ENCODE measurements at places on chromosomes 1 and 21.

GRCh38 chr1:60958001-60958400 is 124.4 kb upstream of the NFIA start:
- no peak for DNase-seq

DNA sequence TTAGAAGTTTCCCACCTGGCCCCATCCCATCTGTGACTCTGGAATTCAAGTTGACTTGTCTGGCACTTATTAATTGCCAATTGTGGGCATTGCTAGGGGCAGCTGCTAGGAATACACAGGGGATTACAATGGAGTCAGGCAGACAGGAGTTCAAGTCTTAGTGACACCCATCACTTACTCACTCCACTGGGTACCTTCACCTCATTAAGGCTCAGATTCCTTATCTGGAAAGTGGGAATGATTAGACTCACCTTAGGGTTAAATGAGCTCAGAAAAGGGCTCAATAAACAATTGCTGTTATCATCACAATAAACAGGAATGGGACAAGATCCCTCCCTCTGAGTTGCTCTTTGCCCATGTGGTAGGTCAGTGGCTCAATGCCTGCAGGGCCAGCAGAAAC is 18.2 kb downstream of the GRIK3 start:
- DNase-seq, result no peak

DNA sequence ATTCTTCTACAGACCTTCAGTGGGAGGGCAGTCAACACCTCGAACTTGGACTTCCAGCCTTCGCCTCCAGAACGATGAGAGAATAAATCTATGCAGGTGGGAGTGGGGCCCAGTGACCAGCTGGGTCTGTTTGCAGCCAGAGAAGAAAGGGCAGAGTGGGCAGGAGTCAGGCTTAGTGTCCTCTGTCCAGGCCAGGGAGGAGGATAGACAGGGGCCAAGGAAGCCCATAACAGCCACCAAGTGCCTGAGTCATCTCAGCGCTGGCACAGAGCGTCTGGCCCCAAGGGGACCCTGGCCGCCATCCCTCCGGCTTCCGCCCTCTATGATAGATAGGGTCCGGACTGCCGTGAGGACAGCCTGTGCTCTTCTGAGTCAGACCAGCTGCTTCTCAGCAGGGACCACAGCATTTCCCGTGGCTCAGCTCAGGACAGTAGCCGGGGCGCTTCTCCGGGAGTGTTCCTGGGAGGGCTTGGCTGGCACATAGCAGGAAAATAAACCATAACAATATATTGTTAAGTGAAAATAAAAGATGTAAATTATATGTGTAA is 133.1 kb upstream of the C1orf174 start:
- DNase-seq, result no peak

GRCh38 chr1:207055386-207056001 is 2.4 kb downstream of the PFKFB2 start:
- no peak for DNase-seq

GRCh38 chr1:74436078-74436477 is 76.3 kb downstream of the LRRC53 start:
- no peak for DNase-seq

DNA sequence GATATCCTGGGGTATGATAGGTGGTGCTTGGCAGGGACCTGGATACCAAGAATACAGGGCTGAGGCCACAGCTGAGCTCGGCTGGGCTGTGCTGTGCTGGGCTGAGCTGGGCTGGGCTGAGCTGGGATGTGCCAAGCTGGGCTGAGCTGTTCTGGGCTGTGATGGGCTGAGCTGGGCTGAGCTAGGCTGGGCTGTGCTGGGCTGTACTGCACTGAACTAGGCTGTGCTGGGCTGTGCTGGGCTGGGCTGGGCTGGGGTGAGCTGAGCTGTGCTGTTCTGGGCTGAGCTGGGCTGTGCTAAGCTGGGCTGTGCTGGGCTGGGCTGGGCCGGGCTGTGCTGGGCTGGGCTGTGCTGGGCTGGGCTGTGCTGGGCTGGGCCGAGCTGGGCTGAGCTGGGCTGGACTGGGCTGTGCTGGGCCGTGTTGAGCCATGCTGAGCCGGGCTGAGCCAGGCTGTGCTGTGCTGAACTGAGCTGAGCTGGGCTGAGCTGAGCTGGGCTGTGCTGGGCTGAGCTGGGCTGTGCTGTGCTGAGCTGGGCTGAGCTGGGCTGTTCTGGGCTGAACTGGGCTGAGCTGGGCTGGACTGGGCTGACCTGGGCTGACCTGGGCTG is 94.7 kb upstream of the ACTRT2 start:
- DNase-seq, result no peak

- DNase-seq, result no peak
Measured at GRCh38 chr1:205935869-205936268, 7.4 kb downstream of the SLC26A9 start.

- no peak for DNase-seq
Measured at GRCh38 chr1:201759194-201759815, 69.7 kb upstream of the IPO9 start.

DNA sequence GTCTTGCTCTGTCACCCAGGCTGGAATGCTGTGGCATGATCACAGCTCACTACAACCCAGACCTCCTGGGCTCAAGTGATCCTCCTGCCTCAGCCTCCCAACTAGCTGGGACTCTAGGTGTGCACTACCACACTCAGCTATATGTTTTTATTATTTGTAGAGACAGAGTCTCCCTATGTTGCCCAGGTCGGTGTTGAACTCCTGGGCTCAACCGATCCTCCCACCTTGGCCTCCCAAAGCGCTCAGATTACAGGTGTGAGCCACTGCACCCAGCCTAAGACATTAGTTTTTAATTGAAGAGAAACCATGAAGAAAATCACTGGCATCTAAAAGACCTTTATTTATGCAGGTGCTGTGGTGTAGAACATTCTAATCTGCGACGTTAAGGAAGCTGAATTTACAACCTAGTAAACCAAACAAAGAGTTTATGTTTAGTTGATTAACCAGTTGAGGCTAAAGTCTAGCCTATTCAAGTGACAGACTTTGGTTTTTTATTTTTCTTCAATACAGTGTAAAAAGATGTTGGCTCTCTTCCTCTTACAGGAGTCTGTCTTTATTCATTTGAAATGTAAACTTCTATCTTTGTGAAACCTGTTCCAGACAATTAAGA is 52.5 kb upstream of the NBL1 start:
- DNase-seq, result no peak

- peak; percentile 8 for DNase-seq
Measured at GRCh38 chr1:85202092-85202863, 1.5 kb upstream of the SYDE2 start.

- no peak for DNase-seq
Measured at GRCh38 chr1:37305841-37306240, 168.5 kb upstream of the ZC3H12A start.

DNA sequence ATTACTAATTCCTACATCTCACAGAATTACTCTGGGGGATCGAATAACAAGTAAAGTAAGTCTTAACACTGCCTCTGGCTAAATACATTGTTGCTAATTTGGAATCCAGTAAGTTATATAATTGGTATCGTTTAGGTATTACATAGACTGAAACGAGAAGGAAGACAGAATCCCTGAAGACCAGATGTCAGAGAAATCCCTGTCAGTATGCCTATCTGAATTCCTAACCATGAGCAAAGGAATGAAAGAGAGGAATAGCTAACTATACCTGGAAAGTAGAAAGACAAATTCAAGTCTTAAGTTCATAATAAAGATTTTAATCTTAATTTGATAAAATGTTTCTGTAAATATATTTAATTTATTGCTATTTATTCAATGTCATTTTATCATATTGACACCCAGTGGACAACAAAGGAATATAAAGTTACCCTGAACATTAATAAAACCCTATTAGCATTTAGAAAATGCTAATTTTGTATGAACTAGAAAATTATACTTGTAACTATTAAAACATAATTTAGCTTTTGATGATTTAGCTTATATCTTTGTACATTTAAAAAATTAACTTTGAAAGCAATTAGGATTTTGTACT is 11.4 kb downstream of the DEPDC1 start:
- no peak for DNase-seq

GRCh38 chr21:45835301-45836267 is 146.0 kb upstream of the COL6A1 start:
- DNase-seq, result no peak

DNA sequence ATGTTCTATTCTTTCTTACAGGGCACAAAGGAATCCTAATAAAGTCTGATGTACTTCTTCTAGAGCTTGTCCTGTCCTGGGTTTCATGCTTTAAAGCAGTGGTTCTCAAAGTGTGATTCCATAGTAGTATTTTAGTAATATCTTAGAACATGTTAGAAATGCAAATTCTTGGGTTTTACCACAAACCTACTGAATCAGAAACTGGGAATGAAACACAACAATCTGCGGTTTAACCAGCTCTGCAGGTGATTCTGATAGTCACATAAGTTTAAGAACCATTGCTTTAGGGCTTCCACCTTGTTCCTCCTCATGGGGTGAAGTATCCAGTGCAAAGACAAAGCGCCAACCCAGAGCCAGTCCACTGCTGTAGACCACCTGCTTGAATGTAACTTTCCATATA is 41.1 kb downstream of the NGF start:
- no peak for DNase-seq

DNA sequence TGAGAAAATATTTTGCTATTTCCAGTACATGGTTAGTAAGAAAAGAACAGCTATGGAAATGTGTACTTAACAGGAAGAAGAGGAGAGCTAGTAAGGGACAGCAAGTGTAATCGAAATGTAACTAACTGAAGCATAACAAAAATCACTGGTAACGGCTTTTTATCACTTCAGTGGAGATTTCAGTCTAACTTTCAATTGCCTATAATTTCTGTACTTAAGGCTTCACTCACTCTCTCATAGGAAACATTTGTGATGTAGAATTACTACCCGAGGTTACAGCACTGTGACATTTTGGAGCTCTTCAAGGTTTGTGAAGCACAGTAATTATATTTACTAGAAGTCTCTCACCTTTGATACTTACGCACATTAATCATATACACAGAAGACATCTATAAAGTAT is 1119.1 kb downstream of the AMY1C start:
- DNase-seq, result no peak

DNA sequence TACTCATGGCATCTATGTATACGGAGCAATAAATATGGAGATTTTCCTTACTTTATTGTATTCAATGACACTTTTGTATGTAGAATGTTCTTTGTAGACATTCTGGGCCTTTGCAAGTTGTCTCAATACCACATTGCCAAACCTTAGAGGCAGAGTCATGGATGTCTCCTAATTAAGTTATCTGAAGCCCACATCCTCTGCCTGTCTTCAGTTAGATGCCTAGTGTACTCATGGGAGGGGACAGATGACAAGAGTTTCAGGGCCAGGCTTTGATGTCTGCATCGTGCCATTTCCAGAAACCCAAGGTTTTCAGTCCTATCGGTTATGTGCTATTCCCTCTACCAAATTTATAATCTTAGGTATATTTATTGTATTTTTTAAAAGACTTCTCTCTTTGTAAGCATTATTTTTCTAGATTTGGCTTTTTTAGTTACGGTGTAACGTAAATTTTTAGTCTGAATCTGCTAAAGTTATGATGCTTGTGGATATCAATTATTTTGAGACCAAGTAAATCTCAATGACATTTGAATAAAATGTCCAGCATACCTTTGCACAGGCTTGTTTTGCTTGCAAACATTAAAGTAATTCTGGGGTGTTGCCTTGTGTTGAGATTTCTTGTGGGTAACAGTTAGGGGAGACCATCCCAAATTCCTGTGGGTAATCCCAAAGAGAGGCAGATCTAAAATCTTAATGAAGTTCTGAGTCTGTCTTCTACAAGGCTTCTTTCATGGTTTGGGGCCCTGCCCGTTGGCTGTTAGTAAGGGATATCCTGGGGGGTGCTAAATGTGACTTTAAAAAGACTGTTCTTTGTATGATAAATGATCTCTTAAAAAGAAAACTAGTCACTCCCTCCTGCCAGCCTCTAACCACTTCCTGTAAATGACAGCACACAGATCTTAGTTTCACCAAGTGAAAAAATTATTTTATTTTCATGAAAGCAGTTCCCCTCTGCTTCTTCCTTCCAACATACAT is 8.0 kb upstream of the MACF1 start:
- peak; percentile 30 for DNase-seq

GRCh38 chr1:42938645-42939615 is 19.7 kb downstream of the SLC2A1 start:
- no peak for DNase-seq

- DNase-seq, result no peak
Measured at GRCh38 chr1:34176830-34177603, at the start of gene C1orf94. Gene C1orf94 (plus strand): TSS chr1:34176907. CDS start chr1:34177790, 883 bp downstream.

- DNase-seq, result no peak
Measured at GRCh38 chr1:85607126-85607920, 26.8 kb downstream of the CCN1 start.

DNA sequence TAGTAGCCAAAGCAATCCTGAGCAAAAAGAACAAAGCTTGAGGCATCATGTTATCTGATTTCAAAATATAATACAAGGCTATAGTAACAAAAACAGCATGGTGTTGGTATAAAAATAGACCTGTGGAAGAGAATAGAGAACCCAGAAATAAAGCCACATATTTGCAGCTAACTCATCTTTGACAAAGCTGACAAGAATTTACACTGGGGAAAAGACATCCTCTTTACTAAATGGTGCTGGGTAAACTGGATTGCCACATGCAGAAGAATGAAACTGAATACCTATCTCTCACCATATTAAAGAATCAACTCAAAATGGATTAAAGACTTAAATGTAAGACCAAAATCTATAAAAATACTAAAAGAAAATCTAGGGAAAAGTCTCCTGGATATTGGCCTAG is 59.5 kb upstream of the CD55 start:
- DNase-seq, result no peak

GRCh38 chr1:157288006-157288405 is 149.8 kb upstream of the ETV3 start:
- DNase-seq, result no peak

DNA sequence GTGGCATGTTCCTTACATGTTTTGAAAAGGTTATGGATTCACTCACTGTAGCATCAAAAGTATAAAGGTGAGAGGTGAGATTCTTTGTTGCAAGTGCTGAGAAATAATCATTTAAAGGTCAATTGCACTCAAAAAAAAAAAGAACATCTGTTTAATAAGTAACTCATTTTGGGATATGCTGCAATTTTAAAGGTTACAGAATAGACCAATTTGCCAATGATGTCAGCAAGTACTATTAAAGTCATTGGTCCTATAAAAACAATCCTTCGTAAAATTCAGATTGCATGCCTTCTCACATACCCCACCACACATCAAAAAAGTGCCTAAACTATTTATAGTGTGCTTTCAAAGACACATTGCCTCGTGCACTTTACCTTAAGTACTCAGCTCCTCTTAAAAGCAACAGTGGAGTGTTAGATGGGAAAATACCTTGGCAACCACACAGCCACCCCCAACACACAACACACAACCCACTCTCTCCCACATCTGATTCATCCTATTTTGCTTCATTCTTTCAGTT is 218.2 kb upstream of the ADGRL2 start:
- DNase-seq, result no peak

GRCh38 chr1:225808136-225808535 is 1.8 kb upstream of the EPHX1 start:
- DNase-seq, result no peak
